ENCODE measurements at places on chromosomes 7 and 10.
A peak's percentile ranks its signal among the peaks of the same experiment; 100 is the strongest.

DNA sequence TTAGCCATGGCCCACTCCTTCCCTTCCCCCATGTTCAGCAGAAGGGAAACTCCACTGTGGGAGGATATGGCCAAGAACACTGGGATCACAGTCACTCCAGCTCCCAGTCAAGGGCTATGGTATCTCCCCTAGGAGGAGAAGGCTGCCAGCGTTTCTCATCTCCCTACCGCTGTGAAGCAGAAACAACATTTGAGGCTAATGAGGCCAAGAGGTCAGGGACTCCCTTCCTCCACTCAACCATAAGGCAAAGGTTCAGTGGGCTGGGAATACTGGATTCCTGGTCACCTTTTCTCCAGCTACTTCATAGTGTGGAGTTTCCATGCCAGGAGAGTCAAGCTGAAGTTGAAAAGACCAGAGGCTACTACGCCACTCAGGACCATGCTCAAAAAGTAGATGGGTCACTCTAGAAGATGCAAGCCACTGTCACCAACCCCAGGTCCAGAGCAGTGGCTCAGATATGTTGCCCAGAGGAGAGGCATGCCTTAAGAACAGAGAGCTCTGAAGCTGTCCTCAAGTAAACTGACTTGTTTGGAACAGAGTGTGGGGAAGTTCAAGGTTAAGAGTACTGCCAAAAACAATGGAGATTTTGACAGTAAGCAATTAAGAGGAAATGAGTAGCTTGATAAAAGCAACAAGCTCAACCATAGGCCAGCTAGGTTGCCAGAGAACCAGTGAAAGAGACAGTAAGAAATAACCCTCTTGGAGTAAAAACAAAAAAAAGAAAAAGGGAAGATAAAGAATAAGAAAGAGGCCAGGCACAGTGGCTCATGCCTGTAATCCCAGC, 3.8 kb upstream of the TMEM140 start:
- no peak for DNase-seq

DNA sequence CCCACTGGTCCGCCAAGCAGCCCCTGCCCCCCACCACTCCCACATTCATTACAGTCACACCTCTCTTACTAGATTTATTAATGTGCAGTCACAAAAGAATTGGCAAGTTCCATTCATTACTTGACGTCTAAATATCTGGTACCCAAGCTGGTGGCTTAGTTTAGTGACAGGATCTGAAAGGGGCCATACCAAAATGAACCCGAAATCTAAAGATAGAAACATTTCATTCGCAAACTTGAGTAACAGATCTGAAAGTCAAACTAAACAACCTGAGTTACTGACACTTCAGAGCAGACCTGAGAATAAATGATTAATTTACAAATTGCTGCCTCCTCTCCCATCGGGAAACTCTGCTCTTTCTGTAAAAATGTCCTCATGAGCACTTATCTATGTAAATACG, 53.4 kb downstream of the TNS3 start:
- DNase-seq: no peak

GRCh38 chr7:3370068-3370830, 69.2 kb downstream of the SDK1 start:
- no peak for DNase-seq

- DNase-seq: no peak
These were observed 99.3 kb upstream of the DDC start for GRCh38 chr7:50664461-50664922.

GRCh38 chr7:106814887-106815286, 50.2 kb upstream of the PIK3CG start:
- DNase-seq: no peak

- DNase-seq: no peak
These were observed 48.1 kb upstream of the COMTD1 start for GRCh38 chr10:75283671-75284470.

GRCh38 chr10:133117688-133118071, 30.0 kb downstream of the ADGRA1 start:
- no peak for DNase-seq

GRCh38 chr10:80410122-80410521, 1.8 kb downstream of the PRXL2A start:
- DNase-seq: no peak

- no peak for DNase-seq
These were observed 31.1 kb downstream of the TBATA start for GRCh38 chr10:70753841-70754621.

DNA sequence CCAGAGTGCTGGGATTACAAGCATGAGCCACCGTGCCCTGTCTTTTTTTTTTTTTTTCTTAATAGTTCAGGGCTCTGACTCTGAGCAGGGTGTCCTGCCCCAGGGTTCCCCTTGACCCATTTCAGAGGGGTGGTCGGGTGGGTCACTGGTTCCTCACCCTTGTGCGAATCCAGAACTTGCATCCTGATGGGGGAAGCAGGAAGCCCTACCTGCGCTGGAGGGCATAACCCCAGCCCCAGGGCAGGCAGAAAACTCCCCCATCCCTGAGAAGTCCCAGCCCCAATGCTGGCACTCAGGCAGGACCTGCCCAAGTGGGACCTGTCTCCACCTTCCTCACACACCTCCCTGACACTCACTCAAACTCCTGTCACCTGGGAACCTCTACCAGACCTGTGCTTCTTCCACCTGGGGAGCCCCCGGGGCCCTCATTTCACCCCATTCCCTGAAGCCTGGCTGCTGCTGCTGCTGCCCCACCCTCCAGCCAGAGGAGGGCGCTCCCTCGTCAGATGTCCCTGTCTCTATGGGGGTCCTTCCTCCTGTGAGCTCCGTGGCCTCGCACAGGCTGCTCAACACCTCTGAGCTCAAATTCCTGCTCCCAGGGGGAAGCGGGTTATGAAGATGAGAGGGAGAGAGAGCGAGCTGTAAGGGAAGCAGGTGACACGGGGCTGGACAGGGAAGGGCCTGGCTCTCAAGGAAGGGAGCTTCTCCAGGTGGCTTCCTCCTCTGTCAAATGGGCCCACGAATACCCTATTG, 15.1 kb upstream of the ZNF273 start:
- no peak for DNase-seq

DNA sequence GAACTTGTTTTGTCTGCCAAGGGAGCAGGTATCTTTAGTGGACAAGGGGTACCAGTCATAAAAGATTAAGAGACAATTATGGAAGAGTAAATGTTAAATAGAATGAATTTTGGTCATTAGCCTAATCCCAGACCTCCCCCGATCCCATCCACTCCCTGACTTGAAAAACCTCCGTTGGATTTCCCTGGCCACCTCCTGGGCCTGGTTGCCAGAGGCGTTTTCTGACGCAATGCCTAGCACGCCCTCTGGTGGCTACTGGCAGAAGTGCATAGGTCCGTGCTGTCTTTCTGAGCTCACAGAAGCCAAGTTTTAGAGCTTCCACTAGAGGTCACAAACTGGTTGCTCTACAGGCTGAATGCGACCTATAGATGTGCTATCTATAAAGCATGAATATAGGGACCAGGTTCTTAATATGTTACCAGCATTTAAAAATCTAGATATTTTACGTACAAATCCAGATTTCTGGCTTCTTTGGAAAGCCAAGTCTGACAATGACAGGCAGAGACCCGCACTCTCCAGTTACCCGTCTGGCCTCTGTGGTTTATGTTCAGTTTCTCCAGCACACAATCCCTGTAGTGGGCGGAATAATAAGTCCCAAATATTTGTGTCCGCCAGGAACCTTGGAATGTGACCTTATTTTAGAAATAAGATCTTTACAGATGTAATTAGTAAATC, 39.8 kb downstream of the SPOCK2 start:
- DNase-seq: peak; percentile 66

DNA sequence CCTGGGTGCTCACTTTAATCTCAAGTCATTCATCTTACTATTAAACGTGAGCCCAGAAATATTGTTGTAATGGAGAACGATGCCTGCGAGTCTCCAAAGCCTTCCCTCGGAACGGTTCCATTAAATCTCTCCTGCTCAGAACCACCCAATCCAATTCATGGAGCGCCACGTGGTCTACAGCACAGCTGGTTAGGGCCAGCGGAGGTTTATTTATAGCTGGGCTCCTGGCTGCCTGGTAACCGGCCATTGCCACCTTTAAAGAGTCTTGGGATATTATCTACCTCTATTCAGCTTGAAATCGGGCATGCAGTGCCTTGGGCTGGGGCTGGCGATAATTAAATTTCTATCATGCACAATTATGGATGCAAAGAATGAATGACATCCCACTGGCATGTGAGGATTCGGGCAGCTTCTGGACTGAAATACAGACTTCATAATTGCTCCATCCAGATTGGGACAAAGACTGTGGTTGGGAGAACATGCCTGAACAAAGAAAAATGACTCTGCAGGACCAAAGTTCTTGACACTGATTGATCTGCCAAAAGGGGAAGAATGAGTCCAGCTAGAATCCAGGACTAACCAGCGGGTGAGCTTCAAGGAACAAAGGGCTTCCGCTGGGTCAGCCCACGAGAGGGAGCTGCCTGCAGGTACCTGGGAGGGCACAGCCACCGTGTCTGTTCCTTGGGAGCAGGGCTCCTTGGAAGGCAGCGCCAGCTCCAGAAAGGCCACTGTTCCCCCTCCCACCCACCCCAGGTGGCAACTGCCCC, 7.3 kb downstream of the FAM20C start:
- no peak for DNase-seq

DNA sequence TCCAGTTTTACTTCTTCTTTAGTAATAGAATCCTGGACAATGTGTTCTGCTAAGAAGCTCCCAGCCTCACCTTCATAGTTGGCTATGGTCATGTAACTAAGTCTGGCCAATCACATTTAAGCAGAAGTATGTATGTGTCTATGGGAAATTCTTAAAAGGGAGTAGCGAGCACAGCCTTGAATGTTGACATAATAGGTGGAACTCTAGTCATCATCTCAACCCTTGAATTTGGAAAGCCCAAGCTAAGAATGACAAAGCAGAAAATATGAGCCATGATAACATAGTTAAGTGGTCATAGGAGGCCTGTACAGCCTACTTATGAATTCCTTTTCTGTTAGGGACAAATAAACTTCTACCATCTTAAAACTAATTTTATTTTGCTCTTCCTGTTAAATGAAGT, 134.1 kb downstream of the MAGI2 start:
- DNase-seq: no peak

DNA sequence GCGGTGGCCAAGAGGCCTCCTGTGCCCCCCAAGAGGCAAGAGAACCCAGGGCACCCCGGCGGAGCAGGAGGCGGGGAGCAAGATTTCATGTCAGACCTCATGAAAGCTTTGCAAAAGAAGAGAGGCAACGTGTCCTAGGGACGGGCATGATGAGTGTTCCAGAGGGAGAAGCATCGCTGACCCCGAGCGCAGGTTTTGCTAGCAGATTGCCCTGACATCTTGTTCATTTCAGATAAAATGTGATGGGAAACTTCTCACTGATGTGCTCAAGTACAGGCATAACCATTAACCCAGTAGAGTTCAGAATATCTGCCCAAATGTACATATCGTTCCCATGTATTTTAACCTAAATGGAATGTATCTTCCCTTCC, 129.2 kb downstream of the APBB1IP start:
- no peak for DNase-seq

DNA sequence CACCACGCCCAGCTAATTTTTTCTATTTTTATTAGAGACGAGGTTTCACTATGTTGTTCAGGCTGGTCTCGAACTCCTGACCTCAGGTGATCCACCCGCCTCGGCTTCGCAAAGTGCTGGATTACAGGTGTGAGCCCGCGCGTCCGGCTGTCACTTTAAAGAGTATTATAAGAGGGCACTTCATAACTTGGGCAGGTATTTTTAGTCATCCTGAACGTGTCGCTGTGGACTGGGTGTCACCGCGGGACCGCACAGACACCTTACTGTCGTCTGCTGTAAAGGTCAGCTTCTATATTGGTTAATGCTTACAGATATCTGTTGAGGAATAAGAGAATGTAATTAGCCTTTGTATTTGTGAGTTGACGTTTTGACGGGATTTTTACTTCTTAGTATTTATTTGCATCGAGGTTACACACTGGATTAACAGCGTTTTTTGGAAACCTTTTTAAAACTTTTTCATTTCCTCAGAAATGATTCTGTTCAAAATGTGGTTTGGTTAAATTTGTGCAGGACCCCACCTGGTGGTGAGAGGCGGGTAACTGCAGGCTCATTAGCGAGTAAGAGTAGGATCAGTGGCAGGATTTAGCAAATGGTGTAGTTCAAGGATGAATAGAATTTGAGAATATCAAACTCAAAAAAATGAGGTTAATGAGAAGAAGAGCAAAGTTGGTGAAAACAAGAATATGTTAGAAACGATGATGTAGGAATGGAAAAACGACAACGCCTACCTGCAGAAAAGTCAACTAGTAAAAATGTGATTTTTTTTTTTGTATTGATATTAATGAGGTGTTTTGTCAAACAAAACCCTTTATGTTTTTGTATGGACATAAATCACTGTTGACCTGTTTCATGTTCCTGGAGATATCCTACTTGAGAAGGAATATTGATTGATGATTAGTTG, 3.2 kb downstream of the DNAJB6 start:
- peak; percentile 70 for DNase-seq

DNA sequence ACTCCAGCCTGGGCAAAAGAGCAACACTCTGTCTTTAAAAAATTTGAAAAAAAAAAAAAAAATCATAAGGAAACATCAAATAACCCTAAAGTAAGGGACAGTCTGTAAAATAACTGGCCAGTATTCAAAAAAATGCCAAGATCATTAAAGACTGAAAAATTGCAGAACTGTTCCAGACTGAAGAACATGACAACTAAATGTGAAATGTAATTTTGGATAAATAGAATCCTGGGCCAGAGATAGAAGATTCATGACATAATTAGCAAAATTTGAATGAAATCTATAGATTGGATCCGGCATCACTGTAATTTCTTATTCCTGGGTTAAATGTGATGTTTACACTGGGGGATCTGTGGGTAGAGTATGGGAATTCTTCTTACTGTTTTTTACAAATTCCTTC, 3.0 kb downstream of the PSPH start:
- DNase-seq: no peak

- no peak for DNase-seq
These were observed 349.2 kb downstream of the ANKRD30A start for GRCh38 chr10:37474645-37475044.
